ENCODE measurements at places on chromosomes 6 and 20.

DNA sequence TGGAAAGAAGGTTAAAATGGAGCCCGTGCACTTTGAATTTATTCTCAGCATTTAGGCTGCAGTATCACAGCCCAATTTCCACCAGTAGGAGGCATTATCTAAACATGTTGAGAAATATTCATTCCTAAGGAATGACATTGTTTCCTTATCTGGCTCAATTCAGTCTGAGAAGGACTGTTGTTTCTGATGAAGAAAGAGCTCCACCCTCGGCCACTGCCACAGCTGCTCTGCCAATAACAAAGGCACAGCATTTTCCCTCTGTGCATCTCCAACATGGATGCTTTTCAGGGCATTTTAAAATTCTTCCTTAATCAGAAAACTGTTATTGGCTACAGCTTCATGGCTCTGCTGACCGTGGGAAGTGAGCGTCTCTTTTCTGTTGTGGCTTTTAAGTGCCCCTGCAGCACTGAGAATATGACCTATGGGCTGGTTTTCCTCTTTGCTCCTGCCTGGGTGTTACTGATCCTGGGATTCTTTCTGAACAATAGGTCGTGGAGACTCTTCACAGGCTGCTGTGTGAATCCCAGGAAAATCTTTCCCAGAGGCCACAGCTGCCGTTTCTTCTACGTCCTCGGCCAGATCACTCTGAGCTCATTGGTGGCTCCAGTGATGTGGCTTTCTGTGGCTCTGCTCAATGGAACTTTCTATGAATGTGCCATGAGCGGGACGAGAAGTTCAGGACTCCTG lies at the start of gene CALHM5:
Gene CALHM5 (plus strand): TSS at position 216 of the 687 bp plus-strand sequence. CDS start 58 bp downstream, at position 274.
- no peak for DNase-seq

DNA sequence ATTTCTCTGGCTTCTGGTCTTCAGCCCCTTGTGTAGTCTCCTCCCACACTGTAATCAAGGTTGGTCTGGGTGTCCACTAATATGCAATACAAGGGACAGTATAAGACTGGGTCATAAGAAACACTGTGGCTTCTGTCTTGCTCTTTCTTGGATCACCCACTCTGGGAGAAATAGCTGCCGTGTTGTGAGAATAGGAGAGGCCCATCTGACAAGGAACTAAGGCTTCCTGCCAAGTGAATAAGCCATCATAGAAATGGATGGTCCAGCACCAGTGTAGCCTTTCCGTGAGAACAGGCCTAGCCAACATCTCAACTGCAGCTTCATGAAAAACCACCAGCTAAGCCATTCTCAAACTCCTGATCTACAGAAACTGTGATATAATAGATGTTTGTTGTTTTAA lies 23.3 kb downstream of the BAG2 start:
- DNase-seq: no peak

DNA sequence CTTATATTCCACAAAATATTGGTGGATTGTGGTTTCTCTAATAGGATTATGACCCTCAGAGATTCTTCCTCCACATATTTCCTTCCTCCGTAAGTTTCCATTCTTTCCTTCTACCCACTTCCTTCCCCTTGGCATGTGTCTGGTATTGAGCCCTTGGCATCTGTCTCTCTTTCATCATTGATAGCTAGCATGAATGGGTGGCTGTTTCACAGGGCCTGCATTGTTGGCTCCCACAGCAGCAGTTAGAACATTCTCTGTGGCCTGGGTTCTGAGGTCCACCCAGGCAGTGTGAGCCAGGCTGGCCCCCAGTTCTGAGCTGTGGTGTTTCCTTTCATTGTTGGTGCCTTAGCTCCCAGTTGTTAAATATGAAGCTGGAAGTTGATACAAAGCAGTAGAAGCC lies 125.3 kb downstream of the ANKS1A start:
- DNase-seq: no peak

DNA sequence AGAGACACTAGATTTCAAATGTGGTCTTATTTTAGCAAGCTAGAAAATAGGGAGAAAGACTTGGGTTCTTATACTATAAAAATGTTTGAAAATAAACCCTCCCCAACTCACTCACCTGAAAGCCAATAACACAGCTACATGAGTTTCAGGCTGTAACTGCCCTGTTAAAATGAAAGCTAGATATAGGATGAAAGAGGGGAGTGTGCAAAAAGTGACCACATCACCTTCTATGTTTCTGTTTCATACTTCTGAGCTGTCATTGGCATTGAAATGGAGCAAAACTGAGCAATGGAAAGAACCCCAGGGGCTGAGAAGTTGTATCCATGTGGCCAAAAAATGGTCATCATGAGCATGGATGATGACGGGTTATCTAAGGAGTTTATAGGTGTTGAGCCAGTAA lies 148.1 kb upstream of the TENT5A start:
- no peak for DNase-seq

GRCh38 chr6:86152546-86152945 lies 509.9 kb upstream of the SYNCRIP start:
- DNase-seq: no peak

DNA sequence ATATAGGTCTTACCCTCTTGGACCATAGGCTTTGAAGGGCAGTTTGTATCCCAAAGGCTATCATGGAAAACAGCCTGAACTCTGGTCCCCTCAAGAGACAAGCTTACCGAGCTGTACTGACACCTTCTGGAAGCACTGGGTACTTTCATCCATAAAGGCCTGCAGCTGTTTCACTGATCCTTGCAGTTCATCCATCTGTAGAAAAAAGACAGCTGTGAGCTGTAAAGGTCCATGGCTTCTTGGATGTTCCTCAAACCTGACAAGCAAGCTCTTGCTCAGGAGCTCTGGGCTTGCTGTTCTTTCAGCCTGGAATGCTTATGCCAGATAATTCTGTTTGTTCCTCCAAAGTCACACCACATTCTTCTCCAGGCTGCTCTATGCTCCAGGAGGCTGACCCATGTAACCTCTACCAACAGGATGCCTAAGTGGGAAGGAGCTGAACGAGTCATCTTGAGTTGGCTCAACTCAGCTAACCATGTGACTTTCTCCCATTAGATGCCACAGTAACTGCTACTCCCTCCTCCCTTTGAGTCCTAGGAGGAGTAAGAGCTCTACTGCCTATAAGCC lies 8.8 kb upstream of the NDRG3 start:
- no peak for DNase-seq

DNA sequence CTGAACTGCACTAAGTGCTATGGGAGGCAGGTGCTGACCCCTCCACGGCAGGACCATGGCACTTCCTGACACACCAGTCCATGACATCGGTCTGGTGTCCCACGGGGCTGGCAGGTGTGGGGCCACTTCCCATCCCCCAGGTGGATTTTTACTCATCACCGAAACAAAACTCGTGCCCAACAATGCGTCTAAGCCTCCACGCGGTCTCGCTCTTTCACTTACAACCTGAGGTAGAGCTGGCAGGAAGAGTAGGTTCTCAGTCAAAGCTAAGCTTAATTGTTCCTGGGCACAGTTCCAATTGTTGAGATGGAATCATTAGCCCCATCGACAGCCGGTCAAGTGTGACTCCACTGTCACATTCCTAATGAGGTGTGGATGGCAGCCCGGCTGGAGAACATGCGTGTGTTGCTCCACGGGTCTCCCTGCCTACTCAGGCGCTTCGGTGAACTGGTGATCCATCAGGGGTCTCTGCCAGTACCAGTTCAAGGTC lies 125.7 kb downstream of the SLC23A2 start:
- no peak for DNase-seq

DNA sequence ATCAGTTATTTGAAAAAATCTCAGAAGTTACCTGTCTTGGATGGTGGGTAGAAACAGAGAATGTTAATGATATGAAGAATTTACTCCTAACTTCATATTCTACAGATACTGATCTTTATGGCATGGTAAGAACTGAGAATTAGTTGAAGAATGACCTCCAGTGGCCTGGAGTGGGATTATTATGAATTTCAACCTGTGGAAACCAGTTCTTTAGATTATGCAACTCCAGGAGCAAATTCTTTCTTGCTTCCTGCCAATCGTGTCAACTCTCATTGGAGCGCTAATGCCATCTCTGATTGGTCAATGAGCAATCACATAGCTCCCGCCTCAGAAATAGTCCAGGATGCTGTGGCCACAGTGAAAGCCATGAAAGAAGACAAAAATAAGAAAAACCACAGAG lies 40.6 kb downstream of the LYRM2 start:
- no peak for DNase-seq

GRCh38 chr20:49824206-49824605 lies 11.6 kb downstream of the SLC9A8 start:
- DNase-seq: no peak
